ENCODE measurements at places on chromosomes 11 and 22.
A peak's percentile ranks its signal among the peaks of the same experiment; 100 is the strongest.

DNA sequence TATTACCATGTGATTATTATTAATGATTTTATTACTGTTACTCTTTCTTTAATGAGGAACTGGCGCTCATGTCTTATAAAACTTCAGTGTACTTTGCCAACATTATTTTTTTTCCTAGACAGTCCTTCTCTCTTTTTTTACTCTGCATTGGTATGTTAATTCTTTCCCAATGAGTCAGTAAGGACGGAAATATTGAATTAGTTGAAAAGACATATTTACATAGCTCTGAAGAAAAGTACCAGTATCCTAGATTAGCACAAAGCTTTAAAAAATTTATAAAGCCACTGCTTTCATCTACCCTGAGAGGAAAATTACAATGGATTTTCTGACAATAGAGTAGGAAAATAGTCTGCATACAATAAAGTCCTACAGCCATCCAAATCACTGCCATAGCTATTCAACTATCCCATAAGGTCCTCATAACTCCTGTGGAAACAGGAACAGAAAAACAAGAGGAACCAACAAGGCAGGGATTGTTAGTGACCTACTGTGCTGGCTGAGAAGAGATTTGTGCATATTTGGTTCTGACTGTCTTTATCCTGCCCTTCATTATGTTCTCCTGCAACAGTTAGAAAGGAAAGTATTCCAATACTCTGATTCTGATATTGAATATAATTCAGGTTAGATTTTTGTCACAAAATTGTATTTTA is 314.4 kb downstream of the AASDHPPT start:
- DNase-seq = no peak

DNA sequence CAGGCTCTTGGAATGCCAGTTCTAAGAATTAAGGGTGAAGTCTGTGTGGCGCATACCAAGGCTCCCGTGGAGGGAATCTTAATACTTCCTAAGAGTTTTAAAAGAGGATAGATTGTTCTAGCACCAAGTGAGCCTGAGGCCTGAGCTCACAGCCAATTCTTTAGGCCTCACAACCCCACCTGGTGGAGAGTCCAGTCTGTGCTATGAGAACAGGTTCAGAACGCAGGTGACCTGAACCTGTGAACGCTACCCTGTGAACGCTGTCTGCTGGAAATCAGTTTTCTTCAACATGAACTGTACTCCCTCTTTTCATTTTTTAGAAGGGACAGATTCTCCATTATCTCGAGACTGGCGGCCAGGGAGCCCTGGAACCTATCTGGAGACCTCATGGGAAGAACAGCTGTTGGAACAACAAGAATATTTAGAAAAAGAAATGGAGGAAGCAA is 43.2 kb upstream of the DLAT start:
- DNase-seq = peak; percentile 54

GRCh38 chr11:119248750-119249670 is 42.9 kb downstream of the CBL start:
- DNase-seq = no peak

GRCh38 chr11:6992457-6993417 is 27.4 kb downstream of the ZNF214 start:
- no peak for DNase-seq

DNA sequence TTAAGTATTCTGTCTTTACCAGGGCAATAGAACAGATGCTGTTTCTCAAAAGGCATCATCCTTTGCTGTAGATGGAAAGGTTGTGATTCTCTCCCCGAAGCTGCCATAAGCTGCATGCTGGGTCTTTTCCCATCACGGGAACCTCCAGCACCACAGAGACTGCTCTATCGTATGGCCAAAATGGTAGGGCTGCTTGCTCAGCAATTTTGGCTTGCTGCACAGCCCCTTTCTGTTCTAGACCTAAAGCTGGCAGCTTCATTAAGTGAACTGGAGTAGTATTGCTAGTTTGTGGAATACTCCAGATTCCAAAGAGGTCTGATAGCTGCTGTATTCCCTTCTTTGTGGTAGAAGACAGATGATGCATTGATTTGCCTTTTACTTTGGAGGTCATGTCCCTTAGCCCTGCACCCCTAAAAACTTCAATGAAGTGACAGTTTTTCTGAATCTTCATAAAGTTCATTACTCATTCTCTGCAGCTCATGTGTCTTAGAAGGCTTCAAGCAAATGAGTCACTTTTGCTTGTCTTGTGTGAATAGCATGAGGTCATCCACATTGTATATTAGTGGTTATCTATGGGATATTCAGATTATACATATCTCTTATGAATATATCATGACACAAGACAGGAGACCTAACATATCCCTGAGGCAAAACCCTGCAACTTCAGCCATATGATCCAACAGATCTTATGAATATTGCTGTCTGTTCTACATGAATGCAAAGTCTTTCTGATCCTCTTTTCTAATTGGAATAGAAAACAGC is 245.3 kb downstream of the FAM76B start:
- DNase-seq = peak; percentile 15

- DNase-seq = no peak
Observed at GRCh38 chr22:39251762-39252460, 7.1 kb upstream of the PDGFB start.

DNA sequence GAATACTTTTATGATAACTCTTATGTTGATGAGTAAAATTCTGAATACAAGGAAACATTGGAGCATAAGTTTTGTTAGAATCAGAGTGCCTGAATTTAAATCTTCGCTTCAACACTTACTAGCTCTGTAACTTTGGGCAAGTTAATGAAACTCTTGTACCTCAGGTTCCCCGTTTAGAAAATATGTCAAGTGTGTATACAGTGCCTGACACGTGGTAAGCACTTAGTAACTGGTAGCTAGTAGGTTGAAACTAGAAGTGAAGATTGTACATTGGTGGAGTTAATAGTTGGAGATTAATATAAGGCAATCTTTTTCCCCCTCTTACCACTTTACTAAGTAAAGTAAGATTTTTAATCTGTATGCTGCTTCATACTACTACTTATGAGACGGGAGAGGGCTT is 24.8 kb upstream of the NAT10 start:
- DNase-seq = no peak

GRCh38 chr11:10900681-10901415 is 43.0 kb upstream of the ZBED5 start:
- DNase-seq = no peak

DNA sequence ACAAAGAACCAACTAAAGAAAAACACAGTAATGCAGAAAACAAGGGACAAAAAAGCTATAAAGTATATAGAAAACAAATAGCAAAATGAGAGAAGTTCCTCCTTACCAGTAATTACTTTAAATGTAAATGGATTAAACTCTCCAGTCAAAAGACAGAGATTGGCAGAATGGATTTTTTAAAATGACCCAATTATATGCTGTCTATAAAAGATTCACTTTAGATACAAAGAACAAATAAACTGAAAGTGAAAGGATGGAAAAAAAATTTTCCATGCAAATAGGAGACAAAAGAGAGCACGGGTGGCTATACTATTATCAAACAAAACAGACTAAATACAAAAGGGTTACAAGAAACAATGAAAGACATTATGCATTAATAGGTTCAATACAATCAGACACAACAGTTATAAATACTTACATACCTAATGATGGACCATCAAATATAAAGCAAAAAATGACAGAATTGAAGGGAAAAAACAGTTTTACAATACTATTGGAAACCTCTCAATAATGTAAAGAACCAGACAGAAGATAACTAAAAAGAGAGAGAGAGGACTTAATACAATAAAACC is 64.6 kb downstream of the NARS2 start:
- DNase-seq = no peak

GRCh38 chr11:75200051-75200450 is 40.5 kb upstream of the TPBGL start:
- no peak for DNase-seq

DNA sequence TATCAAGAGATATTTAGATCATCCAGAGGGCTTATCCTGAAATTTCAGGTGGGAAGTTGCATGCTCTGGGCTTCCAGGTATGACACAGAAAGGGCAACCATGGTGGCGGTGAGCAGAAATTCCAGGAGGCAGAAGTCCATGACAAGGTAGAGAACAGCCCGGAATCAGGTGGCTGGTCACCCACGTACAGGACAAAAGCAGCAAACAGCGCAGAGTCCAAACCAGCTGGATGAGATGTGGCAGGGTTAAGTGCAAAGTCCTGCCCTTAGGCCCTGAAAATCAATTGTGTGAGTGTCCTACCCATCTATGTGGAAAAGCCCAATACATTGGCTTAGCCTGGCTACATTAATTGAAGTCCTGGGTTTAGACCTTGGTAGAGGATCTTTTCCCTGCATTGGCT is 11.6 kb downstream of the PPFIBP2 start:
- DNase-seq = no peak

- DNase-seq = no peak
Observed at GRCh38 chr11:76689313-76690260, 19.0 kb upstream of the LRRC32 start.

DNA sequence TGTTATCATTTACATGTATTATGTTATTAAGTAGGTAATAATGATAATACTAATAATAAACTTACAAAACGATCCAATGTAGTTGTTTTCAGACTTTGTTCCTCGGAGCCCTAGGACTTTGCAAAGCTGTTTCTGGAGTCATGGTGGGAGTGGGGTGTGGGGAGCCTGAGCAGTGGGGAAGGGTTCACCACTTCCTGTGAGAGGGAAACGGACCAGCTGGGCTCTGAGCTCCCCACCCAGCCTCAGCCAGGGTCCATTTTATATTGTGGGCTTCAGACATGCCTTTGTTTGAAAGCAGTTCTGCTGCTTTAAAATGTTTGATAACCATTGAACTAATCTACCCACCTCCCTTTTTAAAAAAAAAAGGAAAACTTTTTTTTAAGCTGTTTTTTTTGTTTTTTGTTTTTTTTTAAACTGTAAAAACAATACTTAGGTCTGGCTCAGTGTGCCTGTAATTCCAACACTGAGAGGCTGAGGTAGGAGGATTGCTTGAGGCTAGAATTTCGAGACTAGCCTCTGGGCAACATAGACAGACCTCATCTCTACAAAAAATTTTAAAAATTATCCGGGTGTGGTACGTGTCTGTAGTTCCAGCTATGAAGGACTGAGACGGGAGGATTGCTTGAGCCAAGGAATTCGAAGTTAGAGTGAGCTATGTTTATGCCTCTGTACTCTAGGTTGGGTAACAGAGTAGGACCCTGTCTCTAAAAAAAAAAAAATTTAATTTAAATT is 7.0 kb downstream of the SERPING1 start:
- DNase-seq = no peak

- DNase-seq = peak; percentile 34
Observed at GRCh38 chr11:76672431-76673175, 2.1 kb upstream of the LRRC32 start.

- no peak for DNase-seq
Observed at GRCh38 chr11:125505492-125506080, 9.5 kb upstream of the FEZ1 start.

DNA sequence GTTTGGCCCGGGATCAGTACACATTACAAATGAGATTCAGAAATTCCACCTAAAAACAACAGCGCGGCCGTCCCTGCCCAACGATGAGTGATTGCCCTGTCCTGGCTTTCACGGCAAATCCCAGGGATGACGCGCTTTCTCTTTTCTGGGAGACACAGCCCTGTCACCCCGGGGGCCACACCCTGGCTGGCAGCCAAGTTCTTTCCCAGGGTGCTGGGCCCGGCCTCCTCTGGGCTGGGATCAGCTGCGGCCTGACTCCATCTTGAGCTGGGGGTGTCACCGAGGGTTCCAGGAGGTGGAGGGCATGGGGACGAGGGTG is 82.7 kb downstream of the FBLN1 start:
- DNase-seq = no peak

- DNase-seq = no peak
Observed at GRCh38 chr11:119691701-119692539, 37.1 kb downstream of the NECTIN1 start.

- DNase-seq = no peak
Observed at GRCh38 chr22:24986816-24987215, 34.3 kb downstream of the KIAA1671 start.

DNA sequence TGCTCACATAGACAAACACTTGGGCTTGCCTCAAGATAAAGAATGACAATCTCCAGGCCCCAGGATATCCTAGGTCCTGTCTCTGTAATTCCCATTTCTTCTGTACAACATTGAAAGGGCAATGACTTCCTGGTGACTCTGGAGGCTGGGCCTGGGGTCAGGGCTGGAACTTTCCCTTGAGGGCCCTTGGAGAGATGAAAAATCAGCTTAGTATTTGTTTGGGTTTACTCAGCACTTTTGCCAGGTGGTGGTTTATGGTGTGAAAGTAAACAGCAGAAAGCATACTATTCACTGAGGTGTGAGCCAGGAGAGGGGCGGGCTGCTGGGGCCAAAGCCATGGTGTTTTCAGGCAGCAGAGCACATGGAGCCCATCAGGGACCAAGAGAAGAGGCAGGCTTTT is 214.7 kb upstream of the NARS2 start:
- DNase-seq = no peak

DNA sequence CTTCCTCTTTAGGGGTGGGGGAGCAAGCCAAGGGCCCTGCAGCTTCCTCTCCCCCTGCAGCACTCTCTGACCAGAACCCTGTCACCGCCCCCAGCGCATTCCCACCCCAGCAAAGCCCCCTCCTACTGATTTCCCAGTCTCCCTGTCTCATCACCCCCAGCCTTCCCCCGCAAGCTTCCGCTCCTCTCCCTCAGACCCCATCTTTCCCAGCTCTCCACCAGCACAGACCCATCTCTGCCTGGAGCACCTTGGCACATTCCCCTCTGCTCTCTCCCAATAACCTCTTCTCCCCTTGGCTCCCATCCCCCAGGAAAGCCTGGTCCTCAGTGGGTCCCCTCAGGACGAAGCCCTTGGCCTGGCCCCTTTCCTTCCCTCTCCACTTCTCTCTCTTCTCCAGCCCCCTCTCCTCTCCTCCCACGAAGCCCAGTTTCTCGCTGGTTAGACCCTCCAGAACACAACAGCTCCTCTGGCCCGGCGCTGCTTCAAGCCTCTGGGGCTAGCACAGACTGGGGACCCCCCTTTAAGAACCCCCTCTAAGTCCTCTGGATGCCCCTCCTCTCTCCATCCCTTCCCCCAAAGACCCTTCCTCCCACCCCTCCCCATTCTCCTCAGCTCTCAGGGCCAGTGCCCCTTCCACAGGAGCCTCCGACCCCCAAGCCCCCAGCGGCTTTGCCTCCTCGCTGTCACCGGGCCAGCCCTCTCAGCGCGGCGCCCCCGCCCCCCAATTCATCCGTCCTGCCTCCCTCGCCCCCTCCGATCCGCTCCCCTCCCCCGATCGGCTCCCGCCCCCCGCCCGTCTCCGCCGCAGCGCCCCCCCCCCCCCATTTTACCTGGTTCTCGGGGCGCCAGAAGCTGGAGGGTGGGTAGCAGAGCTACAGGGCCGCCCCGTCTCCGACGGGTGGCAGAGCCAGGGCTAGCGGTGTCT is 594 bp downstream of the NRXN2 start:
- DNase-seq = no peak

DNA sequence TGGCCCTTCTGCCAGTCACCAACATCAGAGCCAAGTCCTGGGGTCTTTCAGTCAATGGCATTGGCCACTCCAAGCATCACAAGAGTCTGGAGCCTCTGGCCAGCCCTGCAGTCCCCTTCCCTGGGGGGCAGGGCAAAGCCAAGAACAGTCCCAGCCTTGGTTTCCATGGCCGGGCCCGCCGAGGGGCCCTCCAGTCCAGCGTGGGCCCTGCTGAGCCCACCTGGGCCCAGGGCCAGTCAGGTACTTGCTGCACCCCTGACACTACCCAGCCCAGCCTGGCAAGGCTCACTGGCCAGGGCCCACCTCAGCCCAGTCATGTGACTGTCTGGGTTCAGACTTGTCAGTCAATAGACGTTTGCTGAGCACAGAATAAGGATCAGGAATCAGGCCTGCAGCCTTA is 10.8 kb downstream of the TMEM258 start:
- DNase-seq = no peak

Data from activated CD4-positive, alpha-beta T cell treated with anti-CD3 and anti-CD28 coated beads, Interleukin-2, Interleukin-6, amounts not matched to agents 100 ng/mL and 50 ng/mL, durations not matched to agents 16 hours and 8 hours (primary cell).